ENCODE measurements at places on chromosomes 3 and 15. TPM values are rescaled to one million over a fixed set of nuclear protein-coding genes. Genes with fewer than 3 reads are reported as not detected.

The BNC1 gene
- total RNA-seq = 21.2 TPM

The FHIT gene
- 2.5 TPM for total RNA-seq

- no peak overlapping the region for H3K4me3 ChIP-seq
- DNase-seq = no peak
- no peaks in the 10 kb centered on the region for H3K27me3 ChIP-seq
- no peaks in the 10 kb centered on the region for H3K4me1 ChIP-seq
- no peaks in the 10 kb centered on the region for H3K36me3 ChIP-seq
Observed at GRCh38 chr3:151379083-151379734, 5.3 kb downstream of the P2RY12 start.

DNA sequence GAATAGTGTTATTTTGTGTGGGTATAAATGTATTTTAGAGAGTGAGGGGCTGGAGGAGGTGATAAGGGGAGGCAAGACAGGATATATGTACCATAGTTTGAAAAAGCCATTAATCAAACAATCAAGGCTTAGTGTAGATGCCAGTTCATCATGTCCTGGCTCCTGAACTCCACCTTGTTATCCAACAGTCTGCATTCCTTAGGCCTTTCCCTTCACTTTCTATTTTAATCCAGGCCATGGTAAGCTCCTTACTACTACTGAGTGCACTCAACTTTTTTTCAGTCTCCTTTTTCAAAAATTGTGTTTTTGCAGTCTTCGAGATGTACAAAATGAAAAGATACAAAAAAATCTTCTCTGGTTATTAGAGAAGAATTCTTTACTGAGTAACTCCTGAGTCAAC lies 700.5 kb upstream of the NAALADL2 start:
- H3K4me3 ChIP-seq = no peak overlapping the region
- no peak overlapping the region for H3K27ac ChIP-seq
- no peaks in the 10 kb centered on the region for H3K27me3 ChIP-seq
- DNase-seq = no peak
- H3K4me1 ChIP-seq = no peaks in the 10 kb centered on the region

Data from esophagus squamous epithelium (tissue), 5 donors.